Cortex of kidney (tissue), 1 donor: ENCODE measurements at places on chromosomes 1 and 21.

DNA sequence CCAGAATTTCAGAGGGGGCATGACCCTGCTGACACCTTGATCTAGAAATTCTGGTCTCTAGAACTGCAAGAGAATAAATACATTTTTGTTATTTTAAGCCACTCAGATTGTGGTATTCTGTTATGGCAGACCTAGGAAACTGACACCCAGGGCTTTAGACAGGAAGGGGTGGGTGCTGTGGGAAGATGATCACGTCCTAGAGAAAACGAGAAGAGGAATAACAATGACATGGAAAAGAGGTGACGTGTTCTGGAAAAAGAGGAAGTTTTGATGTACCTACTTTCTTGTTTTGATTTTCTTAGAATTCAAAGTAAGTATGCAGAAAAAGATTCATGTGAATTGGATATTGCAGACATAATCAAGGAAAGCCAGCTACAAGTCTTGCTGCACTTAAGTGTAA is 232.9 kb upstream of the RUNX1 start:
- DNase-seq = no peak

DNA sequence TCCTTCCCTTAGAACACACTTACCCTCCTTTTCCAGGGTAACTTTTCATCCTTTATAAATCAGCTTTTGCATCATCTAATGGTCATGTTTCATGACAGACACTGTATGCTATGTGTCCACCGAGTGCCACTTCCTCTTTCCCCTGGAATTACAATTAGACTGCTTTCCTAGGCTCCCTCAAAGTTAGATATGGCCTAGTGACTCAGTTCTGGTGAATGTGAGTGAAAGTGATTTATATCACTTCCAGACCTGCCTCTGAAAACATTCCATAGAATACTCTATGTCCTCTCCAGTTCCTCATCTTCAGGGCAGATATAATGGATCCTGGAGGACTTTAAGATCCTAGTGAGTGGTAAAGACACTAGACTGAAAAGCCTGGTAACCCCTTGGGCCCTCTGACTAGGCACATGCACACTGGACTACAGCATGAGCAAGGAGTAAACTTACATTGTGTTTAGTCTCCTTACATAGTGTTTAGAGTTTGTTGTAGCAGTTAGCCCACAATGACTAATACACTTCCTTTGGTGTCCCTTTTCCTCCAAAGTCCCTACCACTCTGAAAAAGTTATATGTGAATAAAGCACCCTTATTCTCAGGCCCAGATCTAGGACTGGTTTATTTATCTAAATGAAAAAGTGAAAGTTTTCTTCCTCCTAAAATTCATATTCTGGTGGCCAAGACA is 59.3 kb downstream of the GPR88 start:
- no peak for DNase-seq

GRCh38 chr1:1038694-1039093 is 18.8 kb downstream of the AGRN start:
- no peak for DNase-seq

GRCh38 chr1:204714861-204715511 is 29.4 kb upstream of the LRRN2 start:
- no peak for DNase-seq

GRCh38 chr1:86084998-86085397 is 71.6 kb downstream of the COL24A1 start:
- no peak for DNase-seq

- DNase-seq = no peak
Measured at GRCh38 chr1:201021630-201022492, 1.7 kb downstream of the KIF21B start.

- DNase-seq = no peak
Measured at GRCh38 chr21:33139084-33139483, 69.1 kb downstream of the OLIG1 start.
